ENCODE measurements at places on chromosomes 5 and 9. TPM values are rescaled to one million over a fixed set of nuclear protein-coding genes. Genes with fewer than 3 reads are reported as not detected.
A peak's percentile ranks its signal among the peaks of the same experiment; 100 is the strongest.

The IL33 gene
- total RNA-seq, result under 0.01 TPM

The GBGT1 gene
- 3.3 TPM for total RNA-seq

The OR1J2 gene
- total RNA-seq, result 0.29 TPM

The CRHBP gene
- under 0.01 TPM for total RNA-seq

The C9 gene
- total RNA-seq, result 0.36 TPM

The JAKMIP2 gene
- total RNA-seq, result 1.1 TPM

The GPX3 gene
- 8.8 TPM for total RNA-seq

- H3K4me3 ChIP-seq, result no peak overlapping the region
- H3K36me3 ChIP-seq, result no peaks in the 10 kb centered on the region
- no peak for DNase-seq
- H3K4me1 ChIP-seq, result no peaks in the 10 kb centered on the region
- peaks cover 22% of the 10 kb centered on the region for H3K27me3 ChIP-seq
Measured at GRCh38 chr9:136160995-136161610, 42.4 kb upstream of the TMEM250 start.

DNA sequence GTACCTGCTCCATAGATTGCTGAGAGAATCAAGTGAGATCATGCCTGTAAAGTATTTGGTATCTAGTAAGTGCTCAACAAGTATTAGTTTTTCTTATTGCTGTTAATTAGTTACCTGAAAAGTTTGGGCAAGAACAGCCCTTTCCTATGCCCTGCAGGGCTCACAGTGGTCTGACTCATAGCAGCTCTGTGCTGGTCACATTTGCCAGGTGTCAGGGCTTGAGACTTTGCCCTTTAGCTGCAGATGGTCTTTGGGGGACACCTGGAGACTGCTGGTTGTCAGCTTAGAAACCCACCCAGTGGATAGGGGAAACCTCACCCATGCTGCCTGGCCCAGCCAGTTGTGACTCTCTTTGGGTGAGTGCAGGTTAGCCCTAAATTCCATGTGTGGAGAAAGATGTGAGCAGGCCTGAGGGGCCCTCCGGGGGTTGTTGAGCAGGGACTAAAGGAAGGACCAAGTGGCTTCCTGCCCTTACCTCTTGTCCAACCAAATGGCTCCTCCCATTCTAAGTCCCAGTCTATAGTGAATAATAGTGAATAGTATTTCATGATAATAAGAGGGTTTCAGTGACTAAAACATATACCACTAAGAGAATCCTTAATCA lies 9.0 kb downstream of the COL27A1 start:
- no peak overlapping the region for H3K4me3 ChIP-seq
- no peaks in the 10 kb centered on the region for H3K36me3 ChIP-seq
- no peaks in the 10 kb centered on the region for H3K27me3 ChIP-seq

- H3K27me3 ChIP-seq, result no peaks in the 10 kb centered on the region
- no peaks in the 10 kb centered on the region for H3K36me3 ChIP-seq
- DNase-seq, result no peak
- no peaks in the 10 kb centered on the region for H3K4me1 ChIP-seq
Measured at GRCh38 chr9:107683566-107683965, 194.0 kb upstream of the KLF4 start.

DNA sequence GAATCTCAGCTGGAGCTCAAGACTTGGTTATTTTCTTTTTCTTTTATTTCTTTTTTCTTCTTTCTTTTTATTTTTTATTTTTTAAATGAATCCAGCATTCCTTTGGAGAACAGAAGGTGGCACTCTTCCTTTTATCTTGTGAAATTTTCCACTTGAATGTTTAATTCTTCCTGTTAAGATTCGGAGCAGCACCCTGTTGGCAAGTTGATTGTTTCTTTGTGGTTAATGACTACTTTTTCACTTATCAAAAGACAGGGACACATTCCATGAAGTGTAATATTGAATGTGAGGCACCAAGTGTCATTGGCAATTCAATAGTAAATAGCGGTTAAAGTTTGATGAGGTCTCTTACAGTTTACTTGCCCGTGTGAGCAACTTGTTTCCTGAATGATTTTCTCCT lies 240.5 kb upstream of the CHD1 start:
- H3K36me3 ChIP-seq, result no peaks in the 10 kb centered on the region
- no peak overlapping the region for H3K4me3 ChIP-seq
- H3K27ac ChIP-seq, result no peak overlapping the region
- no peaks in the 10 kb centered on the region for H3K4me1 ChIP-seq

GRCh38 chr9:88378317-88378716 lies 9.9 kb upstream of the SPIN1 start:
- H3K27me3 ChIP-seq, result no peaks in the 10 kb centered on the region
- peak; percentile 49 for DNase-seq
- no peaks in the 10 kb centered on the region for H3K4me1 ChIP-seq
- no peak overlapping the region for H3K4me3 ChIP-seq
- no peaks in the 10 kb centered on the region for H3K36me3 ChIP-seq
- H3K27ac ChIP-seq, result no peak overlapping the region

- no peaks in the 10 kb centered on the region for H3K36me3 ChIP-seq
- H3K4me3 ChIP-seq, result no peak overlapping the region
- H3K27me3 ChIP-seq, result no peaks in the 10 kb centered on the region
- DNase-seq, result no peak
Measured at GRCh38 chr5:159819591-159820411, 96.5 kb upstream of the ADRA1B start.

GRCh38 chr9:10855847-10856246 lies 243.0 kb upstream of the PTPRD start:
- no peaks in the 10 kb centered on the region for H3K27me3 ChIP-seq
- H3K36me3 ChIP-seq, result no peaks in the 10 kb centered on the region
- no peak for DNase-seq
- H3K27ac ChIP-seq, result no peak overlapping the region

- H3K36me3 ChIP-seq, result no peaks in the 10 kb centered on the region
- no peak overlapping the region for H3K4me3 ChIP-seq
- H3K27me3 ChIP-seq, result no peaks in the 10 kb centered on the region
- DNase-seq, result no peak
- H3K27ac ChIP-seq, result no peak overlapping the region
- no peaks in the 10 kb centered on the region for H3K4me1 ChIP-seq
Measured at GRCh38 chr9:76405868-76406267, 11.6 kb upstream of the RFK start.

- no peaks in the 10 kb centered on the region for H3K36me3 ChIP-seq
- no peaks in the 10 kb centered on the region for H3K4me1 ChIP-seq
- H3K4me3 ChIP-seq, result no peak overlapping the region
- H3K27ac ChIP-seq, result no peak overlapping the region
Measured at GRCh38 chr9:101018467-101018866, 10.1 kb upstream of the PLPPR1 start.

DNA sequence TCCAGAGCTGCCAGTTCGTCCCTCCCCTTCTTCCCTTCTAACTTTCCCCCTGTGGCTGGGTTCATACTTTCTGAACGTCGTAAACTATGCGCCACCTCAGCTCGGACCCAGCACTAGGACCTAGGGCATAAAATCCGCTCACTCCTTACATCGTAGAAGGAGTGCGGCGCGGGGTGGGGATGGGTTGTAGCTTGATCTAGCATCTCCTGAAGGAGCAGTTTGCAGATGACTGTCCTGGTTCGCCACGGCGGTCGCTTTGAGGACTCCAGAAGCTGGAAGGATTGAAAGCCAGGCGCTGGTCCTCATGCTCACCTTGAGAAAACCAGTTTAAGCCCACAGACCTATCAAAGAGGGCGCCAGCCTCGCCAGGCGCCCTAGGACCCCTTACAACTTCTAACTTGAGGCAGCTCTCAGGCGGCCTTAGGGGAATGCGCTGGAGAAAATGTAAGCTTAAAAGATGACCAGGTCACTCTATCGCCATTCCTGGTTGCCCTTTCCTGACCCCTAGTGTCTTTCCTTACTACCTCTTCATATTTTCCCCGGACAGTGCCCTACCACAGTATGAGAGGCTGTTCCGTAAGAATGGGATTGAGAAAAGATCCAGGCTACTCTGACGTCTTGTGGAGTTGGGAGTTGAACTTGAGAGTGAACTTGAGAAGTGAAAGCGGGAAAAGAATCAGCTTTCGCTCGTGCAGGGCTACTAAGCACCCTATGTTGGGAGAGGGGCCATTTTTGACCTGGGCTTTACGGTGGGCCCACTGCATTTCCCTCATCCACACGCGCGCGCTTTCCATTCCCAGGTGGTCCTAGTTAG lies 2.8 kb downstream of the RORB start:
- H3K4me3 ChIP-seq, result no peak overlapping the region
- H3K27ac ChIP-seq, result no peak overlapping the region
- DNase-seq, result no peak
- no peaks in the 10 kb centered on the region for H3K4me1 ChIP-seq

- H3K36me3 ChIP-seq, result no peaks in the 10 kb centered on the region
- H3K27me3 ChIP-seq, result no peaks in the 10 kb centered on the region
- H3K4me1 ChIP-seq, result no peaks in the 10 kb centered on the region
- DNase-seq, result no peak
Measured at GRCh38 chr9:121066850-121067249, 7.9 kb upstream of the CNTRL start.

DNA sequence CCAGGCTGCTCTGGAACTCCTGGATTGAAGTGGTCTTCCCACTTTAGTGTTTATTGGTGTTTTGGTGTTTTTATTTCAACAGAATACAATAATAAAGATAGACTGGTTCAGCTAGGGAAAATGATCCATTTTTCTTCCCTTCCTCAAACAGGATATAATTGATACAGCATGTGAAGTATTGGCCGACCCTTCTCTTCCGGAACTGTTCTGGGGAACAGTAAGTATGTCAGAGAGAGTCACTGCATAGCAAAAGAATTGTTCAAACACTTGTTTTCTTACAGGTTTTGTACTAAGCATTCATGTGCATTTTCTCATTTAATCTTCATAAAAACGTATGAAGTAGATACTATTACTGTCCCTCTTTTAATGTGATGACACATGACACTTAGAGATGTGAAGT lies 31.6 kb downstream of the NUP188 start:
- no peak for DNase-seq
- H3K4me3 ChIP-seq, result no peak overlapping the region
- H3K4me1 ChIP-seq, result no peaks in the 10 kb centered on the region
- H3K27me3 ChIP-seq, result no peaks in the 10 kb centered on the region

GRCh38 chr5:171633776-171634470 lies 151.7 kb upstream of the SMIM23 start:
- no peaks in the 10 kb centered on the region for H3K4me1 ChIP-seq
- H3K27me3 ChIP-seq, result peaks cover 38% of the 10 kb centered on the region
- no peaks in the 10 kb centered on the region for H3K36me3 ChIP-seq
- no peak for DNase-seq
- H3K4me3 ChIP-seq, result no peak overlapping the region
- H3K27ac ChIP-seq, result no peak overlapping the region

- no peaks in the 10 kb centered on the region for H3K4me1 ChIP-seq
- no peaks in the 10 kb centered on the region for H3K36me3 ChIP-seq
- DNase-seq, result no peak
Measured at GRCh38 chr9:98101416-98101815, 17.6 kb downstream of the TRIM14 start.

DNA sequence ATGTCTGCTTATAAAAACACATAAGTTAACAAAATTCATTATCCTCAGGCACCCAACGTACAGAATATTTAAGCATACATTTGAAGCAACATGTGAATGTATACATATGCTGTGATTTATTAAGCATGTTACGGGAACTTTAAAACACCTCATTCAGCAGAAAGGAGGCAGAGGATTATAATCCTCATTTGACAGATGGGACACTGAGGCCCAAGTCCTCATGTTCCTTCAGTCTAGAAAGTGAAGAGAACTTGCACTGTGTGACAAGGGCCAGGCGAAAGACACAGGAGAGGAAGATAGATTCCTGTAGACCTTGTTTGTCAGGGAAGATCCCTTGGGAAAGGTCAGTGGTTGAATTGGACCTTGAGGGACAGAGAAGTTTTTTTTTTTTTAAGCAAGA lies 7.6 kb upstream of the PSMD5 start:
- no peaks in the 10 kb centered on the region for H3K36me3 ChIP-seq
- no peak overlapping the region for H3K27ac ChIP-seq
- no peaks in the 10 kb centered on the region for H3K4me1 ChIP-seq
- H3K27me3 ChIP-seq, result no peaks in the 10 kb centered on the region

- no peaks in the 10 kb centered on the region for H3K36me3 ChIP-seq
- H3K27ac ChIP-seq, result no peak overlapping the region
- H3K4me1 ChIP-seq, result peaks cover 7% of the 10 kb centered on the region
- peak; percentile 35 for DNase-seq
- H3K27me3 ChIP-seq, result no peaks in the 10 kb centered on the region
Measured at GRCh38 chr9:108186642-108187395, 669.0 kb downstream of the ACTL7B start.

GRCh38 chr9:108671794-108672193 lies 184.0 kb downstream of the ACTL7B start:
- peak overlapping the region; percentile 79 for H3K27ac ChIP-seq
- no peaks in the 10 kb centered on the region for H3K27me3 ChIP-seq
- peaks cover 39% of the 10 kb centered on the region for H3K4me1 ChIP-seq
- peak; percentile 84 for DNase-seq

DNA sequence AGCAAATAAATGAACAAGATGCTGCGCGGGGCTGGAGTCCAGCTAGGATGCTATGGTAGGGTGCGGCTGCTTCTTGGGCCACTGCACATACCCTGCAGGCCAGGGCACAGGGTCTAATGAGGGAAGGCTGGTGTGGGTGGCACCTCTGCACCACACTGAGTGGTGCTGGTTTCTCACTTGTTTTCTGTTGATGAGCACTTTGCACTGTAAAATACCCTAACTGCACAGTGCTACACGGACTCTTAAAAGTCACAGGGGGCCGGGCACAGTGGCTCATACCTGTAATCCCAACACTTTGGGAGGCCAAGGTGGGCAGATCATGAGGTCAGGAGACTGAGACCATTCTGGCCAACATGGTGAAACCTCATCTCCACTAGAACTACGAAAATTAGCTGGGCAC lies 52.7 kb upstream of the DMRT1 start:
- no peak overlapping the region for H3K4me3 ChIP-seq
- no peaks in the 10 kb centered on the region for H3K36me3 ChIP-seq
- H3K4me1 ChIP-seq, result no peaks in the 10 kb centered on the region
- no peak overlapping the region for H3K27ac ChIP-seq
- no peak for DNase-seq

GRCh38 chr5:470961-471749 lies 28.2 kb downstream of the EXOC3 start:
- no peak overlapping the region for H3K27ac ChIP-seq
- peak overlapping the region; percentile 83 for H3K4me3 ChIP-seq
- peaks cover 14% of the 10 kb centered on the region for H3K27me3 ChIP-seq
- peaks cover 22% of the 10 kb centered on the region for H3K36me3 ChIP-seq

DNA sequence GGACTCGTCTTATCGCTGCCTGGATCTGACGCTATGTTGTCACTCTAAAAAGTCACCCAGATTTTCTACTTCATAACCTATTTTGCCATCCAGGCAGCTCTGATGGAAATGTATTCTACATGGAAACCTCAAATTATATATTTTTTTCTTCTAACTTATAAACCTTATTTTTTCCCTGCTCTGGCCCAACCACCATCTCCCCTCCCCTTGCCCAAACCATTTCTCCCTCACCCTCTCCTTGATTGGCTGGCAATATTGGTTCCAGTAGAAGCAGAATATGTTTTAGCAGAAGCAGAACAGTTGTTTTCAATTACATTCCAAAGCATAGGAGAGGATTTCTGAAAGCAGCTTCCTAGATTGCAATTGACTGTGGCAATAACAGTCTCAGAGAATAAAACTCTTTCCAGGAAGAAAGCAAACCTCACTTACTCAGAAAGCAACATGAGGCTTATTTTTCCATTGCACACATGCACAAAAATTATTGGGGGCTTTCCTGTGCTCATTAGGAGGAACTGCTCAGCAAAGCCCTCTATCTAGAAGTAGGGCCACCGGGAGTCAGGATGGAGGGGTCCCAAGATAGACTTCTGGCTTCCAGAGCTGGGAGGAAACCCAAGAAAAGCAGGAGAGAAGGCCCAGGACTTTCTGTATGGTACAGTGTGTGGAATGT lies 191.8 kb downstream of the ESM1 start:
- no peak for DNase-seq
- H3K27me3 ChIP-seq, result no peaks in the 10 kb centered on the region
- no peak overlapping the region for H3K27ac ChIP-seq
- no peaks in the 10 kb centered on the region for H3K36me3 ChIP-seq

GRCh38 chr9:114919611-114920010 lies 10.8 kb downstream of the TNFSF8 start:
- H3K4me3 ChIP-seq, result no peak overlapping the region
- no peak overlapping the region for H3K27ac ChIP-seq
- peaks cover 48% of the 10 kb centered on the region for H3K27me3 ChIP-seq
